ENCODE measurements at places on chromosomes 5 and 9.
A peak's percentile ranks its signal among the peaks of the same experiment; 100 is the strongest.

DNA sequence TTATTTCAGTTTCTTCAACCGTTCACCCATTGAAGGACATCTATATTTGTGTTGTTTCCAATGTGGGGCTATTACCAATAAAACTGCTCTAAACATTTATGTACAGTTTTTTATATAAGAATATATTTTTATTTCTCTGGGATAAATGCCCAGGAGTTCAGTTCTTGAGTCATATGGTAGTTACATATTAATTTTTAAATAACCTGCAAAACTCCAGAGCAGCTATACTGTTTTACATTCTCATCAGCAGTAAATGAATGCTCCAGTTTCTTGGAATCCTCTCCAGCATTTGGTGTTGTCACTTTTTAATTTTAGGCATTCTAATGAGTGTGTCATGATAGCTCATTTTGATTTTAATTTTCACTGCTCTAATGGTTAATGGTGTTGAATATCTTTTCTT, 36.2 kb downstream of the CDK7 start:
- no peak for DNase-seq

DNA sequence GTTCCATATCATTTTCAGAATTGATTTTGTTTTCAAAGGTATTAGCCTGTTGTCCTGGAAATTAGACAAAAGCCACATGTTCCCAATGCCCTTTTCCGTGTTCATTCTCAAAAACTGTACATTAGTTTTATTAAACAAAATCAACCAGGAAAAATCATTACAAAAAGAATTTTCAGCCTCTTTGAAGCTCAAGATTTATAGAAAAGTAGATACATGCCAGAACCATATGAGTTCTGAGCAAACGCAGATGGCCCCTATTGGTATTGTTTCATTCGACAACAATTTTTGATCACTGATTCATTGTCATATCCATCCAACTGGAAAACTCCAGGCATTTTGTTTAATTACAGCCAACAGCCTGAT, 148.5 kb upstream of the GRAMD2B start:
- peak; percentile 15 for DNase-seq

DNA sequence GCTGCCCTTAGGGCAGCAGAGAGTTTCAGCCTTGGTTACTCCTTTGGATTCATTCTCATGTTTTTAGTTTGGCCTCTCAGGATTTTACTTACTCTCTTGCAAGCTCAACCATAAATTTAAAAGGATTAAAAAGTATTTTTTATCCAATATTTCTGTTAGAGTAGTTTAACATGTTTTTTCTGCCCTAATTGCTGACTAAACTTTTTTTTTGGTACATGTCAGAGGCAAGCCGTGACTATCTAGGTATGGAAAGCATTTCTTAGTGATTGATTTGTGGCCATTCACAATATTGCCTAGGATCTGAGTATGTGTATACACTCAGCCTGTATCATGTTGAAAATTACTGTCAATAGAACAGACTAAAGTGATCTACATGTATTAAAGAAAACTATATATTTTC, 92.1 kb downstream of the MELK start:
- no peak for DNase-seq

GRCh38 chr5:168765551-168766425, 186.6 kb upstream of the PANK3 start:
- no peak for DNase-seq

- DNase-seq, result no peak
Measured at GRCh38 chr9:1938135-1938534, 77.0 kb upstream of the SMARCA2 start.

- DNase-seq, result no peak
Measured at GRCh38 chr5:160556846-160557245, 135.2 kb downstream of the PTTG1 start.

- DNase-seq, result peak; percentile 17
Measured at GRCh38 chr9:127397646-127398274, 791 bp downstream of the SLC2A8 start.

GRCh38 chr5:67802766-67803165, 412.8 kb upstream of the PIK3R1 start:
- no peak for DNase-seq

GRCh38 chr5:154284433-154284832, 93.9 kb downstream of the GALNT10 start:
- DNase-seq, result no peak

- no peak for DNase-seq
Measured at GRCh38 chr5:15620501-15620900, 120.5 kb downstream of the FBXL7 start.

- DNase-seq, result no peak
Measured at GRCh38 chr5:125011014-125011413, 264.6 kb upstream of the ZNF608 start.

GRCh38 chr9:89724659-89725058, 119.8 kb downstream of the GADD45G start:
- DNase-seq, result no peak

GRCh38 chr5:54646356-54647101, 129.0 kb downstream of the SNX18 start:
- DNase-seq, result peak; percentile 59

DNA sequence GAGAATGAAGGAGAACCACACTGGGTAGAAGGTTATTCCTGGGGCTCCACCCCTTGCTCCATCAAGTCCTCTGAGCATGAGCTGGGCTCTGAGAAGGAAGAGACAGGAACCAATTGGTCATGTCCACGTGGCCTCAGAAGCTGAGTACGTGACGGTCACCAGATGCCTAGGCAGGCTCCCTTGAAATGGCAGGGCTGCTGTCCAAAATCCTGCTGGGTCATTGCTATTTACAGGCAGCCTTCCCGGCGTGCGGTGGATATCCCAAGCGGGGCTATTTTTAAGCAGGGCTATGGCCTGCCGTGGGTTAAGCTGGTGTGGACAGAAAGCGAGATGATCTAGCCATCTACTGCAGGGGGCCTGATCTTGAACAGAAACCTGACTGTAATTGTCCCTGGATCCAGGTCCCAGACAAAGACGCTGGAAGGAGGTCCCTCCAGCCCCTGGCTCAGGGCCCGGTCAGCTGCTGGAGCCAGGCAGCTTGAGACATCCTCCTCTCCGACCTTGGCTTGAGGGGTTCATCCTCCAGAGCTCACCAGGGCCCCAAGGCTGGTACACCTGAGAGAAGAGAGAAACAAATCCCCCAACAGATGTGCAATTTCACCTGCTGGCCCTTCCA, 550 bp upstream of the CKMT2 start:
- no peak for DNase-seq

DNA sequence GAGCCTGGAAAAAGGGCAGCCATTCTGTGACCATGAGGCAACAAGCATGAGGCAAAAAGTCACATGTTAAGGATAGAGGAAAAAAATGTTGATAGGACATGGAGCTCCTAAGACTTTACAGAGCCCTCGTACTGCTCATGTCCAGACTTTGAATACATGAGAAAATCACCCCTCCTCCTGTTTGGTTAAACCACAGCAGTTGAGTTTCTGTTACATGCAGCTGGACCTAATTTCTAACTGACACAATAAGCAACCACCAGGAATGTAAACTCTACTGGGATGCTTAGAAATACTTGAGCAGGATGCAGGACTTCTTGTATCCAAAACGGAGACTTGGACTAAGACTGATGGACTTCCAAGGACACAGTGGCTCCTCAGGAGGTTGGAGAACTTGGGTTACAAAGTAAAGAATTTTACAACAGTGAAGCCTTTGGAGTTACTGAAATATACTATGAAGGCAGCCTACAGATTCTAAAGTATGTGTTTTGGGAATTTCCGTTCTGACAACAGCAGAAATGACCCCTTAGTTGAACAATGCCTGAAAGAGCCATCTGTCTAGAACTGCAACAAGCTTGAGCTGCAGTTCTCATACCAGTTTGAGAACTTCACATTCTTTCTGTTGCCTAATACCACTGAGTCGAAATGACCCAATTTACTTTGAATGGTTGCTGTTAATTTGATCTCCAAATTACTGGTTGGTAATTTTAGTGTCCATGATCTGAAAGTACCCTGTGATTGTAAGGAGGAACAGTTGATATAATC, 268.9 kb downstream of the PIK3R1 start:
- no peak for DNase-seq

DNA sequence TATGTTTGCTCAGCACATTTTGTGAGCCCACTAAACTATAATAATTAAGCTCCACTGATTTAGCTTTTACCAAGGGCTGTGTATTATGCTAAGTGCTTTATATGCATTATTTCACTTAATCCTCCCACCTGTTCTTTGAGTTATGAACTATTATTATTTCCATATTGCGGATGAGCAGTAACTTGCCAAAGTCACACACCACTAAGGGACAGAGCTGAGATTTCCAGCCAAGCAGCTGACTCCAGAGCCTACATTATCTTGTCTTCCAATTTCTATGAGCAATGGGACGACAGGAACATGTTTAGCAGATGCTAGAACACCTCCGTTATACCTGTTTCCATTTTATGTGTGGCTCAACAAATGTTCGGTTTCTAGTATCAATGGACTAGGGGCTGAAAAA, 237.5 kb upstream of the PANK3 start:
- DNase-seq, result no peak

DNA sequence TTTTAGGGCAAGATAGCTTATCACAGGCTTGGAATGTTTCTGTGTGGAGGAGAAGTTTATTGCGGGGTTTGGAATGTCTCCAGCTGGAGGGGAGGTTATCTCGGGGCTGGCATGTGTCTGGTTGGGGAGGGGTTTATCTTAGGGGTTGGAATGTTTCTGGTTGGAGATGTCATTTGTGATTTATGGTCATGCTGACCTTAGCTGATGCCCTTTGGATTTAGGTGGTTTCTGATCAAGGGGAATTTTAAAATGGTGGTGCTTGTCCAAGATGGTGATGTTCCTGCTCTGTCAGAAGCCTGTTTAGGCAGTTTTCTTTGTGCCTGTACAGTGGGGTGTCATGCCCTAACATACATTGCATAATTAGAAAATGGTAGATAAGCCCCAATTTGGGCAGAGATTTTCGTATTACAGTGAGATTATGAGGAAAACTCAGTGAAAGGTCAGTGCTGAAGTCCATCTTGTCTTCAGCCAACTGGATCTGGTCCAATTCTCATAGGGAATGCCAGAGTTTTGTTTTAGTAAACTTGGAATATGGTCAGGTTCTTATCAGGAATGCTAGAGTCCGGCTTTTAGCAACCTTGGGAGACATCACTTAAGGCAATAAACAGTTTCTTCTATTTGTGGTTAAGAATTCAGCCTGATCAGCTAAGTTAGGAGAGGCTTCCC, 14.3 kb downstream of the CDK20 start:
- DNase-seq, result no peak

DNA sequence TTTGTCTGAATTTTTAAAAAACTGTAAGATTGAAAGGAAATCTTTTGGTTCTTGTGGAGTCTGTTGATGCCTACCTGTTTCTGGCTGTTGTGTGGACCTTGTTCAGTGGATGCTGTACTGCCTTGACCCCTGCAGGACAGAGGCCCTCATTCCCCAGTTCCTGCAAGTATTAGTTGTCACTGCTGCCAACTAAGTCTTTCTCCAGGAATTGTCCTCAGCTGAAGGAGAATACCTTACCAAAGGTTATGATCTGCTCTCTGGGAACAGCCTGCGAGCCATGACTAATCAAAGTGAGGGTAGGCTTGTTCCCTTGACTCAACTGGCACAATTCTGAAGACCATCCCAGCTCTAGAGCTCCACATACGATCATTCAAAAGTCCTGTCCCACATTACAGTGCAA, 145.3 kb upstream of the FST start:
- no peak for DNase-seq

- no peak for DNase-seq
Measured at GRCh38 chr5:68378204-68378820, 162.8 kb downstream of the PIK3R1 start.

DNA sequence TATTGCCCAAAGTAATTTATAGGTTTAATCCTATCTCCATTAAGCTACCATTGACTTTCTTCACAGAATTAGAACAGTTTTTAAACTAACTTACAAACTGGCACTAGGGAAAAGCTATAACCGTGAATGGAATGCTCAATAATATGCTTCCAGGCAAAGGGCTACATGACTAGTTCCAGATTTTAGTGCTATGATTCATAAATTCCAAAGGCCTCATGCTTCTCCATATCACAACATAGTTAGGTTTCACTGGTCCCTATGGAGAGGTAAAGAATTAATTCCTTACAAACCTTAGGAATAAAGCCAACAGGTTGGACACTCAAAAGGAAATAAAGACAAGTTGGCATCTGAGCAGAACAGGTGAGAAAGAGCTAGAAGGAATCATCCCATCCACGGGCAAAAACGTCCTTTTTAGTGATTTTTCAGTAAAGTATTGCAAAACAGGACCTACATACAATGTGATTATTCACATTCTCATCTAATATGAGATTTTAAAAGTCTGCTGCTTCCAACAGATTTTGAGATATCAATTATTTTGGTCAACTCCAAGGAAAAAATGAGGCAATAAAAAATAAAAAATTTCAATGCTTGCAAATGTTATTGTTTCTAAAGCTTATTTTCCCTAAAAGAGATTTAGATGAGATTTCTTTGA, 97.0 kb upstream of the TARS1 start:
- DNase-seq, result no peak

GRCh38 chr9:107888773-107889227, 399.2 kb upstream of the KLF4 start:
- no peak for DNase-seq

GRCh38 chr5:159135896-159136531, 36.3 kb upstream of the EBF1 start:
- DNase-seq, result no peak

DNA sequence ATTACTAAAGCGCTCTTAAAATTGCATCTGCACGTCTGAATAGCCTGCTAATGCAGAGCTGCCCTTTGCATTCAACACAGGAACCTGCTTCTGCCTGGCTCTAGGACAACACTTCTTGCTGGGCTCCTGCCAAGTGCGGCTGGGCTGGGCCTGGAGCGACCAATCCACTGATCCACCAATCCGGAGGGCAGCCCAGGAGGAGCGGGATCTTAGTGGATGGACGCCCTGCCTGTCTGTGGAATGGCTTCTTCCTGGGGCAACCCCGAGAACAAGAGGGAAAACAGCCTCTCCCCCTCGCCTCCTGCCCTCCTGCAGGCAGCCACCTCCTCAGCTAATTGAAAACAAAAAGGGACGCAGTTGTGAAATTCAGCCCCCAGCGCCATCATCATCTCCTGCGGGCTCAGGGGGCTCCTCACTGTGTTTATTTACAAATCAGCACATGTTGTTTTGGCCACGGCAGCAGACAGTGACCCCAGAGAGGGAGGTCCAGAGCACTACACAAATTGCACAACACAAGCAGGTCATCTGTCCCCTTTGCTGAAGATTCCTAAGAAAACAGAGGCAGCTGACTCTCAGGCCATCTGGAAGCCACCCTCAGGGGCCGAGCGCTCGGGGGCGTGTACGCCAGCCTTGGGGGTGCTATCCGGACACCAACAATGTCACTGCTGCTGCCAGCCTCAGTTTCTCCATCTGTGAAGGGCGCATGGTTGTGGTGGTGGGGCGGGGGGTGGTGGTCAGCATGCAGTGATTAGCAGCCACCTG, 57.3 kb downstream of the GADD45G start:
- DNase-seq, result peak; percentile 97

DNA sequence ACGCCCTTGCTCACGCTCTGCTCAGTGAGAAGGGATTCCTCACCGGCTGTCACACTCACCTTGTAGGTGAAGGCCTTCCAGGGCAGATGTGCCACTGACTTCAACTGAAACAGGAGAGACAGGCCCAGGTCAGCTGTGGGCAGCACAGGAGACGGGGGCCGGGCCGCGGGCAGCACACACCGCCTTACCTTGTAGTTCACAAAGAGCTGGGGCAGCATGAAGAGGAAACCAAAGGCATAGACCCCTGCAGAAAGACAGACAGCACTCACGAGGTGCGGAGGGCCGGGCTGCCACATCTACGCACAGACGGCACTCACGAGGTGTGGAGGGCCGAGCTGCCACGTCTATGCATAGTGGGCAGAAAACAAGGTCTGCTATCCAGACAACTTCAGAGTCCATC, 23.3 kb downstream of the CLPTM1L start:
- DNase-seq, result no peak

Data from COR-L47 (cell line).